ENCODE measurements at places on chromosomes 2 and 18.

DNA sequence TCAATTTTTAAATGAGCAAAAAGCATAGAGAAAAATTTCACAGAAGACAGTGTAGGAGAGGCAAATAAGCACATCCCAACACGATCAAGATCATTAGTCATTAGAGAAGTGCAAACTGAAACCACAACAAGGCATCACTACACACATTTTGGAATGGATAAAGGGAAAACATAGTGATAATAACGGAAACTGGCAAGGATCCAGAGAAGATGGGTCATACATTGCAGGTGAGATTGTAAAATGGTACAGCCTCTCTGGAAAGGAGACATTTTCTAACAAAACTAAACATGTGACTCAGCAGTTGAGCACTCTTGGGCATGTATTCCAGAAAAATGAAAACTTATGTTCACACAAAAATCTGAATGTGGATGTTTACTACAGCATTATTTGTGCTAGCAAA, 98.3 kb upstream of the TMEM17 start:
- DNase-seq, result no peak

DNA sequence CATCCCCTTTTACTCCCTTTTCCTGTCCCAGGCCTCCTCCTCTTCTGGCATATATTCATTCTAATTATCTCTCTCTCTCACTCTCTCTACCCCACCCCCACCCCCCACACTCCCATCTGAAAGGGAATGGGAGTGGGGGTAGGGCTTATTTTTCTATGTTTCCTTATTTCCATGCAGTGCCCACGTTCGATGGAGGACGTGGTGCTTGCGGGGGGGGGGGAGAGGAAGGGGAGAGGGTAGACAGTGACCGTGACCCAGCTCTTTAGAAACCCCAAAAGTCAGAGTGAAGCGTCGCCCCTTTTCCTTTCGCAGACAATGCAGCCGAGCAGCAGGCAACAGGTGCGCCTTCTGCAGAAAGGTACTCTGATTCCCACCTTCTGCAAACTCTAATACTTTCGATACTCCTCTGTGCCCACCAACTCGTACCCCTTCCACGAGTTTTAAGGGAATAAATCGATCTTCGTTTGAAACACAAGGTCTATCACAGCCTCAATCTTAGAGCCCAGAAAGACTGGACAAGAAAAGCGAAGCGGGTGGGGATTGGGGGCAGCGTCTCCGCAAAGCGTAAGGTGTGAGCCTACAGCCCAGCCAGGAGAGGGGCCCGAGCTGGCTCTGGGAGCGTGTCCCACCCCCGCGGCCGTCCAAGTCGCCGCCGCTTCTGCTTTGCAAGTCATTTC, 891 bp upstream of the NR4A2 start:
- DNase-seq, result no peak

DNA sequence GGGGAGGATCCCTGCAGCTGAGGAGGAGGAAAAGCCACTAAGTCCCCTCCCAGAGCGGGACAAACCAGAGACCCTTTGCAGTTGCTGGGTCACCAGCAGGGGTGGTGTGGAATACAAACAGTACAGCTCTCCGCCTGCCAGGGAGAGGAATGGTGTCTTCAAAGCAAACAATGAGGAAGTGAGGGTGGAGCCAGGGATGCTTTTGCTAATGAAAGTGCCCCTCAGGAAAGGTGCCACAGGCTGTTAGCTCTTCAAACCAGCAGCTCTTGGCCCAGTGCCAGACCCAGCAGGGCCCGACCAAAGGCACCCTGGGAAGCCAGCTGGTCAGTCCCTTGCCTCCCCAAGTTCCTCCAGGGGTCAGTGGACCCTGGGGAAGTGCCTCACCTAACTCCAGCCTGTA, 102.8 kb downstream of the HIBCH start:
- no peak for DNase-seq

- DNase-seq, result no peak
These were observed 26.5 kb downstream of the NFATC1 start for GRCh38 chr18:79422022-79422782.

DNA sequence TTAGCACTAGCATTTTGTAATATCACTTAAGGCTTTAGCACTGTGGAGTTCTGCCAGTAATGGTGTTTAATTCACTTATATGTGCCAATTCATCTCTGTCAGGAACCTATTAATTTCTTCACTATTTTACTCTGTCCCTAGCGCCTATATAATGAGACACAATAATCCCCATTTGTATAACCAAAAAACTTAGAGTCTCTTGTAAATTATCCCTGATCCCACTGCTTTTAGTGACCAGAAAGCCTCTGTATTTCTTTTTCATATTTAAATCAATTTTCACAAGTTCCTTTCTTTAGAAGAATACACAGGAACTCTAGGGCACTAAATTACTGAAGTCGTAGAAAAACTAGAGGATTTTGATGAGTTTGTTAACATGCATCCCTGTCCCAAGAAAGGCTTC, 242.7 kb upstream of the NRP2 start:
- no peak for DNase-seq

DNA sequence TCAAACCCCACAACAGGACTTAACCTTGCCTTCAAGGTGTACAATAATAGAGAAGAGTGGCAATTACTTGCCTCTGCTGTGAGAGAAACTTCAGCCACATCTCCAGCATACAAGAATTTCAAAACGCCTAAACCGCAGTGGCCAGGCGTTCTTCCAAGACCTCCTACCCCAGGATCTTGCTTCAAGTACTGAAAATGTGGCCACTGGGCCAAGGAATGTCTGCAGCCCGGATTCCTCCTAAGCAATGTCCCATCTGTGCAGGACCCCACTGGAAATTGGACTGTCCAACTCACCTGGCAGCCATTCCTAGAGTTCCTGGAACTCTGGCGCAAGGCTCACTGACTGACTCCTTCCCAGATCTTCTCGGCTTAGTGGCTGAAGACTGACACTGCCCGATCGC, 2.8 kb upstream of the CYB5A start:
- DNase-seq, result no peak

DNA sequence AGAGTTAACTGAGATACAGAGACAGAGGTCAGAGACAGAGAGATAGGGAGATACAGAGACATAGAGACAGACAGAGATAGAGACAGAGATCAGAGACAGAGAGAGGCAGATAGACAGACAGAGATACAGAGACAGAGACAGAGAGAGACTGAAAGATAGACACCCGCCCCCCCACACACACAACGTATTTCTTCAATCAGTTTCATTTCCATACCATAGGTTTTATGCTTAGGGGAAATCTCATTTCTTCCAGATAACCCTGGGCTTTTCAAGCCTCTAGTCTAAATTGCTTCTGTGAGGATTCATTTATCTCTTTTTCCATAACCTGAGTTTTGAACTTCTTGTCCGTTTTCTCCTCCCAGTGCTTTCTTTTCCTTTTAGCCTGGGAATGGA, 94.6 kb downstream of the CD8B2 start:
- DNase-seq, result no peak

DNA sequence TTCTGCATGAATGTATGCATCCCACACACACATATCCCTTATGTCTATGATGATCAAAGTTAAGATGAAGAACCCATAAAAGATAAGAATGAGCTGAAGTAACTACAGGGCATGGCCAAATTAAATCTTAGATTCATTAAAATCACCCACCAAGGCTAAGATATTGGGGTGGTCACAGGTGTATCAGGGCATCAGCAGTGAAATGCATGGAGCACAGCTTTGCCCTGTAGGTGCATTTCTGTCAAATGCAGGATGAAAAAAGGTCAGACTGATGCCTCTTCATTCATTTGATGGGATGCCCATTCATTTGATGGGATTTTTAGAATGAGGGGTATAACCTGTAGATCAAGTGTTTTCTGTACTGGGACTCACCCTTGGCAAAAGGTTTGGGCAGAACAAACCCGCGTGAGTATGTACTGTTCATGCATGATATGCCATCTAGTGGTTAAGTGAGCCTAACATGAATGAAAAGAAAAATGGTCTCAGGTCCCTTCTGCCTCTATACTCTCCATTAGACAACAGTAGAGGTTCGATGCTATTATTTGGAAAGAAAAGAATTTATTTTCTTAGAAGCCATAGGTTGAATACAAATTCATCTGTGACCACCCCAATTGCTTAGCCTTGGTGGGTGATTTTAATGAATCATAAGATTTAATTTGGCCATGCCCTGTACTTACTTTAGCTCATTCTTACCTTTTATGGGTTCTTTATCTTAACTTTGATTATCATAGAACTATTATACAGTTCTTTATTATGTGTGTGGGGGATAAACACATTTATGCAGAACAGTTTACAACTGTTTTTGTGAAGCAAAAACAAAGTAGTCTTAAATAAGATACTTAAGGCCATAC, 43.2 kb upstream of the NOSTRIN start:
- DNase-seq, result peak; percentile 45

- no peak for DNase-seq
These were observed 127.0 kb upstream of the PKDCC start for GRCh38 chr2:41920812-41921211.

- DNase-seq, result no peak
These were observed 225.8 kb downstream of the PIEZO2 start for GRCh38 chr18:10923551-10924070.

DNA sequence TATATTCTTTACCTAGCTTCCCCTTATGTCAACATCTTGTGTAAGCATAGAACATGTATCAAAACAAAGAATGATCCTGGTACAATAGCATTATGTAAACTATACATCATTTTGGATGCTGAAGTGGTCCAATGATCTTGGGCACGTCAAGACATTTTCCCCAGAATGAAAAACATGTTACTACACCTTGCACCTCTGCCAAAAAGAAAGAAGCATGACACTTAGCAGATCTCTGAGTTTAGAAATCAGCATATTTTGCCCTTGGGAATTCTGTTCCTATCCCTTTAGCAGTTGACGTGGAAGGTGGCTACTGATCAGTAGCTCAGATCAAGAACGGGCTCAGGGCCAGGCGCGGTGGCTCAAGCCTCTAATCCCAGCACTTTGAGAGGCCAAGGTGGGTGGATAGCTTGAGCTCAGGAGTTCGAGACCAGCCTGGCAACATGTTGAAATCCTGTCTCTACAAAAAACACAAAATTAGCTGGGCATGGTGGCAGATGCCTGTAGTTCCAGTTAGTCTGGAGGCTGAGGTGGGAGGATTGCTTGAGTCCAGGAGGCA, 1.7 kb upstream of the LCLAT1 start:
- no peak for DNase-seq

DNA sequence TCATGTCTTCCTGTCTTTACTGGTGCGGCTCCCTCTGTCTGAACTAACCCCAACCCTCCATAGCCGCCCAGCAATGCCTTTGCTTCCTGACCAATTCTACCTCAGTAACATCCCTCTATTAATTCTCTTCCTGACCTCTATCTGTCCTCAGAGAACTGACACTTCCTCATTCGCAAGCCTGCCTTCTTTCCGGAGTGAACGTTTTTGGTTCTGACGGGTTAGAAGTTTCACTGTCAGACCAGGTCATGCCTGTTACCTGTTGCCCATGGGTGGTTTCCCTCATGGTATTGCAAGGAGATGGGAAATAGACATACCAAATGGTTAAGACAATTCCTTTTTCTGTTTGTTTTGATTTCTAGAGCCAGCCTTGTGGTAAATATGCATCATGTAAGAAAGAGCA, 453.4 kb upstream of the SLC14A2 start:
- no peak for DNase-seq

DNA sequence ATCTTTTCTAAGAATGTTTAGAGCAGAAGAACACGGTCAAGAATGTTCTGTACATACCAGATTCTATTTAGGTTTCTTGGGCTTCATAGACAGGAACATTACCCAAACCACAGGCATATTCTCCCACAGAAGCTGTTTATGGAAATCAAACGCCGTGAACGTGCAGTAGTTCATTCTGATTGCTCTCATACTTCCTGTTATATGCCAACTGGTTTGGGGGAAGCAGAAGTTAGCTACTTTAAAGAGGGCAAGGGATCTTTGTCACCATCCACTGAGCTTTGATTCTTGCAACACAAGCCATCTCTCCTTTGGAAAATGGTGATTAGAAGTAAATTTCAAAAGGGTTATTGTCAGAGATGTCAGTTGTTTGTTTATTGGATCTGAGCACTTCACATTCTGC, 182.2 kb upstream of the NRP2 start:
- DNase-seq, result no peak

DNA sequence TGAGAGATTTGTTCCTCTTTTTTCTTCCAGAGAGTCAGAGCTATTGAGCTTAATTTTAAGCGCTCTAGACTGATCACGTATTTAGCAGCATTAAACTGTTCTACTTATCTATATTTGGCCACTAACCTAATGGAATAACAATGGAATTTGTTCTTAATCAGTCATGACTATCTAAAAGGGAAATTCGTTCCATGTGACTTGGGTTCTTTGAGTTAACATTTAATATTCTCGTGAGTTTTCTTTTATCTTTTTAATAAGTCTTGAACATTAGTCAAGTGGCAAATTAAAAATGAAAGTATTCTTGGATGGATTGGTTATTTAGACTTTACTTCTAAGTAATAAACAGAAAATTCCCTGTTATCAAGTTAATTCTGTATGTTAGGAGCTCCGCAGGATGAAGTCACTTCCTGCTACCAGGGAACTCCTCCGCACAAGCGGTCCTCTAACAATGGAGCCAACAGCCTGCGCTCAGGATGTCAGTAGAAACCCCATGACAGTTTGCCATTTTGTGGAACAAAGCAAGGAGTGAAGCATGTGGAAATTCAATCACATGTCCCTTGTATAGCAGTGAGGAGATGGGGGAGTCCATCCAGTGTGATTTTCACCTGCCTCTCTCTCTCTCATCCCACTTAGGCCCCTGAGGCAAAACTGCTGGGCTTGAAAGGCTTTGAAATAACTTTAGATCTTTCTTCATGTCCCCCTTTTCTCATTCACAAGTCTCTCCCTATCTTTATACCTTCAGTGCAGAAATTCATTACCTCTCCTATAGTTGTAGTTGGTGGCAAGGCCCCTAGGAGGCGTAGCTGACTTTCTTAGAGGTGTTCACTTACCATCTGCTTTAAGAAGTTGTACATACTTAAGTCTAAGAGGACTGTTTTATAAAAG, 138.1 kb downstream of the WDR7 start:
- peak; percentile 40 for DNase-seq

GRCh38 chr2:208175069-208175839, 11.9 kb upstream of the CRYGA start:
- peak; percentile 71 for DNase-seq

DNA sequence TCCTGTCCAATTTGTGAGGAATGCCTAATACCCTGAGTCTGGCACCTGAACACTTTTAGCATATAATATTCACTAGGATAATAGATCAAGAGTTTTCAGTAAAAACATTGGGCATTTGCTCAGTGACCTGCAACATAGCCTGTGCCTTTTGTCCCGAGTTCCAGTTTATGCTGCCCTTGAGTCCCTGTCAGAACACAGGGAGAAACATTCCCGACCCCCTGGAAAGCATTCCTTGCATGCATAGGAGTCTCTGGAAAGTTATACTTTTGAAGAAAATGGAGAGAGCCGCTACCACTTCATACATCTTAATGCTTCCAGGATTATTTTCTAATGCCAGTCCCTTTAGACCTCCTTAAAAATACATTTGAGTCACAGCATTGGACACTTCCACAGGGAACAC, 107.3 kb downstream of the PLCL1 start:
- DNase-seq, result no peak

- no peak for DNase-seq
These were observed 45.3 kb upstream of the PDK1 start for GRCh38 chr2:172510548-172510947.

DNA sequence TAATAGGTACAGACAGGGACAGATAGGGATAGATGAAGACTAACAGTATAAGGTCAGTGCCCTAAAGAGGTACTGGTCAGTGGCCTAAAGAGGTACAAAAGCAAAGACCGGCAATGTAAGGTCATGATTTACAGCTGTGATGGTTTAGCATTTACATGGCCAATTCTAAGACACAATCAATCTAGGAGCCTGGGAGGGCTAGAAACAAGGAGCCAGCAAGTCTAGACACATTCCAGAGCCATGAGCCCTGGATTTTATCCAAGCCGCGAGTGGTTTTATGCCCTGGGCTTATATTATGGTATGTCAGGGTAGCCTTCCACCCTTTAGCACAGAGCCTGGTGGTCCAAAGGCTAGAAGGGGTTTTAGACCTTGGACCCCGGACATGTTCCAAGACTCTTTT, 124.2 kb downstream of the CBLN2 start:
- DNase-seq, result no peak

Data from kidney capillary endothelial cell (primary cell).